Kidney (tissue), 22 donors: ENCODE measurements at places on chromosomes 2 and 18. TPM values are rescaled to one million over a fixed set of nuclear protein-coding genes. Genes with fewer than 3 reads are reported as not detected.

DNA sequence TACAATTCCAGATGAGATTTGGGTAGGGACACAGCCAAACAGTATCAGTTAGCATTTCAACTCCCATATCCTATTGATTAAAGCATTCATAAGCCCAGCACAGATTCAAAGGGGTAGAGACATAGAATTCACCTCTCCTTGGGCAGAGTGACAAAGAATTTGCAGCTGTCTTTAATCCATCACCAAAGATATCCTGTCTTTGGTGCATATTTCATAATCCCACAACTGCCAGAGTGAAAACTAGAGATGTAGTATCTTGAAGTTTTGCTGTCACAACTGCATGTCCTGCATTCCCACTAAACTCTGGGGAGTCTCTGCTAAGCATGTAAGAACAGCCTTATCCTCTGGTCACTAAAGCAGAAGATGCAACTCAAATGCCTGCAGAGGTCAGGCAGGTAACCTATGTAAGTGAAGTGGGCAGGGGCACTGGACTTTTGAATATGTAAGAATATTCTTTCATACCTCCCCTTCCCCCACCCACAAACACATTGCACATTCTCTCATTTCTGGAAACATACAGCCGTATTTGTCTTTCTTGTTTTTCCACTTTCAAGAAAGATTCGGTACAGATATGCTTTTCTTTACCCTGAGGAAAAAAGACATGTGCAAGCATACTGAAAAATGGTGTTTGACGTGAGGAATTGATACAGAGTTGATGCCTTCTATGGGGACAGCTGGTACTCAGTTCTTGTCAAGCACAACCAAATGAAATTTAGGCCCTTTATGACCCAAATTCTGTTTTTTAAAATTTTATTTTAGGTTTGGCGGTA lies 283.1 kb downstream of the SP3 start:
- DNase-seq: no peak

Gene ARHGAP15
- polyA plus RNA-seq: 5.7 TPM

Gene COLEC12
- polyA plus RNA-seq: 1.3 TPM

GRCh38 chr18:48728204-48728833 lies 189.5 kb downstream of the CTIF start:
- DNase-seq: no peak

Gene ADD2
- not detected for polyA plus RNA-seq

- DNase-seq: no peak
These were observed 150.7 kb upstream of the SPRED2 start for GRCh38 chr2:65583061-65583460.

- DNase-seq: no peak
These were observed 44.6 kb downstream of the HAUS1 start for GRCh38 chr18:46148810-46149209.

- DNase-seq: no peak
These were observed 24.1 kb downstream of the KLHL23 start for GRCh38 chr2:169757778-169758177.
